ENCODE measurements at places on chromosomes 5 and 9.

DNA sequence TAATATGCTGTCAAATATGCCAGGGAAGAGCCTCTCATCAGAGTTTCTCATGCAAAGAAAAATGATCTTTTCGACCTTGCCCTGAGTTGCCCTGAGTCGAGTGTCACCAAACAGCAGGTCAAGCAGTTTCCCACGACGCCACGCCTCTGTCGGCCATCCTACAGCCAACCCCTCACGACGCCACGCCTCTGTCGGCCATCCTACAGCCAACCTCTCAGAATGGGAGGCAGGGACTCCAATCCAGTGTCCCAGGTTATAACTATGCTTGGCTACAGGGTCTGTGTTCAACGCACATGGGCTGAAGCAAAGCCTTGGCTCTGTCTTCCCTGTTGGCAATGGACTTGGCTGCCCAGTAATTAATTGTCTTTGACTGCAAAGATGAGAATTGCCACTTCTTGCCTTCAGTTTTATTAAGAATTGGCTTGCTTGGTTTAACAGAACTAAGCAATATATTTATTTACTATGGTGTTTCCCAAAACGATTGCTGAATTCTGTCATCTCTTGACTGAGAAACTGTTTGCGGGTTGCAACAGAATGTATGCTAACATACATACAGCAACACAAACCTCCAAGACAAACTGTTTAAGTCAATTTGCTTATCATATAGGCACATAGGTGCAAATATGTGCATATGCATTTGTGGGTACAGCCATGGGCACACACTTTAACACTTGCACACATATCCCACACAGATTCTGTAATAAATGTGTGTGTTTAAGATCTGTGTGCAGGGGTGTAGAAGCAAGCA is 352.9 kb downstream of the GLIS3 start:
- DNase-seq, result no peak

- no peak for DNase-seq
These were observed 15.8 kb upstream of the GLIPR2 start for GRCh38 chr9:36120705-36121104.

DNA sequence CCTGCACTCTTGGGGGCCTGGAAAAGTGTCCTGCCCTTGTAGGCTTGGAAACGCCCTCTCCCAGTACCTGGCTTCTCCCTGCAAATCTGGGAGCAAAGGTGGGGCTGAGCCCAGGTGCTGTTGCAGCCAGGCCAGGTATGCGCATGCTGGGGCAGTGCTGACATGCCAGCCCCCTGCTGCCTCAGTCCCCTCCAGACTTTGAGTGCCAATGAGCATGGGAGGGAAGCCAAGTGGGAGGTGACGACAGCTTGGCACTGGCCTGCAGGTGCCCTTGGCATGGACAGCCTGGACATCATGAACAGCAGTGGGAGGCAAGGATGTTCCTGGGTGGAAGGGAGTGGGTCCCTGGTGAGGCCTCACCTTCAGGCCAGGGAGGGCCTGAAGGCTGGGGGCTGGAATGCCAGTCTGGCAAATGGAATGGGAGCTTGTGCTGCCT is 1494.4 kb upstream of the NUDT12 start:
- no peak for DNase-seq

DNA sequence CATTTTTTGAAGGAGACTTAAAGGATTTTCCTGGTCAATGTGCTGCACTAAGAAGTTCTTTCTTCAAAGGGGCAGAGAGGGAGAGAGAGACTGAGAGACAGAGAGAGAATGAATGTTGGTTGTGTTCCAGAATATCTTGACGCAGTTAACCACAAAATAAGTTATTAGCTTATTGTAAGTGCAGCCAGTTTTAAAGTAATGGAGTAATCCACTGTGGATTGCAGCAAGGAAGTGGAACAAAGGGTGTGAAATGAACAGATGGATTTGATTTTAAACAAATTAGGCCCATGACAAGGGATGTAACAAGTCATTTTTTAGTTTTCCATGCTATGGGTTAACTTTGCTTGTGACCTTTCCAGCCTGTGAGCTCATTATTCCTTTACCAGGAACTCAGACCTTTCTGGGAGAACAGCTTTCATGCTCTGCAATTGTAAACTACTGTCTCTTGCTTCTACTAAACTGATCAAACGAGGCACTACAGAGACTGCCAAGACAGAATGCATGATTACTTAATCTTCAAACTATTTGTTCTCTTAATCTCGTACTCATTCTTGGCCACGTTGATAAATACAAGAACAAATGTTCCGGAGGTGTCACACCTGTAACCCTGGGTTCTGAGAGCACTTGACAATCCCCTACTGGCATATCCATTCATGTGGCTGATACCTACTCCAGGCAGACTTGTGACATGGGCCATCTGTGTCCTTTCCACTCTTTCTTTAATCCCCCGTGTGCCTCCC is 131.1 kb downstream of the TLE1 start:
- DNase-seq, result no peak

DNA sequence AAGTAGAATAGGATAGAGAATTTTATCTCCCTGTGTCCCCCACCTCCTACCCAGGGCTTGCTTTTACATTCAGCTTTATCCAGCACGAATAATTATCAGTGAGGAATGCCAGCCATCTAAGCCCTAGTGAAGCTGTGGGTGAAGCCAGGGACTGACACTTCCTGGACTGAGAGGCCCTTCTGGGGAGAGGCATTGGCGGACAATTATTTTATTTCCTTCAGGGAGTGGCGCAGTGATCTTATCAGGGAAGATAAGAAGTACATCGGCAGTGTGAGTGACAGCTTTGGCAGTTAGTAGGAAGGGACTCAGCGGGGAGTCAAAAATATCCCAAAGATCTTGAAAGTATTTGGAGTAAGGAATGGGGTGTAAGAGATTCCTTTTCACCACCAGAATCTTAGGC is 34.9 kb upstream of the RPS23 start:
- DNase-seq, result no peak

DNA sequence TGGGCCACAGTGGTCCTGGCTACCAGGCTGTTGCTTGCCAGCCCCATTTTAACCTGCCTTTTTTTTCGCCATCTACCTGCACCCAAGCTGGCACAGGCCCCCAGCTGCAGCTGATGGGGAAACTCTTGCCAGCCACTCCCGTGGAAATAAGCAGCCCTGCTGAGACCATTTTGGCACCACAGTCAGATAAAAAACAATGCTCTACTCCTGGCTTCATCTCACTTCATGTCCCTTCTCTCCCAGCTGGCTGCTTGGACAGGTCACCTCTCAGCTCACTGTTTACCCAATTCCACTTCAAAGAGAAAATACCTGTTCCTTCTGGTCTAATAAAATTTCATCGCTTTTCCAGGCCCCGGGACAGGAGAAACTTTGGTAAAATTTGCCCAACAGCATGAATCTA is 322.6 kb upstream of the SLC30A5 start:
- DNase-seq, result no peak

GRCh38 chr9:1042466-1042865 is 7.7 kb upstream of the DMRT2 start:
- DNase-seq, result peak; percentile 13

DNA sequence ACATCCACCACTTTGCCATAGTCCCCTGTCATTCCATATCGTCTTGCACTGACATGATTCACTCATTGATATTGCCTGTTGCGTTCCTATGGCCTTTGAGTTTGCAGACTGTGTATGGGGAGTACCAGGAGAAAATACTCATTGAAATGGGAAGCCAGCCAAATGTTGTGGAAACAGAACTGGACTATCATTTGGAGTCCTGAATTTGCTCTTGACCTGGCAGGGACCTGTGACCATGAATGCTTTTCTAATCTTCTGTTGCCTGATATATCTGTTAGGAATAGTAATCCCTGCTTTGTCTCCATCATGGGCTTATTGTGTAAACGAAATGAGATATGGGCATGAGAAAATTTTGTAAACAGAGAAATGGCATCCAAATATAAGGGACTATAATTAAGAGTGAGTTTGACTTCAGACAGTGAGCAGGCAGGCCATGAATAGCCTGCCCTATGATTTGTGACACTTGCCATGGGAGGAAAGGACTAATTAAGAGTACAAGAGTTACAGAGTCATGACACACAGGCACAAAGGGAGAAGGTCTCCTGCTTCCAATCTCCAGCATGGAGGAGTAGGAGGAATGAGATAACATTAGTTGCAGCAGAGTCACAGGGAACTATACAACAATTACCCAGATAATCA is 572.9 kb upstream of the SGCD start:
- DNase-seq, result no peak

GRCh38 chr5:125554355-125554754 is 807.9 kb upstream of the ZNF608 start:
- DNase-seq, result no peak

DNA sequence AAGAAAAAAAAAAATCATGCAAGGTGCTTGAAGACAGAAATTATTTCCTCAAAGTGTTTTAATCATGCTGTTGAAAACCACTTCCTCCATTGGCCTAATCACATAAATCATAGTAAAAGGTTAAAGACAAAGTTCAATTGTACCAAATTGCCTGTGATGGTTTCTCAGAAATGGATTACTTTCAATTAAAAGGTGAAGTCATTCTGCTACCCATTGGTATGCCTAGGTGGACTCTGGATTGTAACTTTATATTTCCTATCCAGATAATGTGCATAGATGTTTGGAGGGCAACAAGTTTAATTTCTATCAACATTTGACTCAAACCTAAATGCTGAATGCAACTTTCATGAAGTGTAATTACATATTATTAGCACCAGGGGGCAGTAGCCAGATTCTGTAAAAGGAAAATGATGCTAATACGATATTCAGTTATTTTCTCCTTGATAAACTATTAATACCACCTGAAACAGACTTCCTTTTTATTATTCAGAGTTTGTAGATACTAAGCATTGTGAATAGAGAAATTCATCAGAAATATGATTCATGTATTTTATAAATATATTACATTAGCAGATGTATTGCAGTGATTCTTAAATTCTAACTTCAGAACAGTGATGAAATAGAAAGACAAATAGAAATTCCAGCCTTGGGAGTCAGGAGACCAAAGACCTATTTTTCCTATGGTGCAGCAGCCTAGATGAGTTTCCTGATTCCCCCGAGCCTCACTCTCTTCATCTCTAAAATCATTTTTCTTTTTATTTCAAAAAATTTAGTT is 148.2 kb downstream of the CAAP1 start:
- DNase-seq, result peak; percentile 30

DNA sequence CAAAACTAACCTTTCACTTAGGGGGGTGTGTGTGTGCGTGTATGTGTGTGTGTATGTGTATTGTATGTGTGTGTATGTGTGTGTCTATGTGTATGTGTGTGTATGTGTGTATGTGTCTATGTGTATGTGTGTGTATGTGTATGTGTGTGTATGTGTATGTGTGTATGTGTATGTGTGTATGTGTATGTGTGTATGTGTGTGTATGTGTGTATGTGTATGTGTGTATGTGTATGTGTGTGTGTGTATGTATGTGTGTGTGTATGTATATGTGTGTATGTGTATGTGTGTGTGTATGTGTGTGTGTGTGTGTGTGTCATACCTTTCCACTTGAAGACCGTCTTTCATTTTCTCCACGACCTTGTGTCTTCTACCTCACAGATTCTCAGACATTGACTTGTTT is 20.8 kb upstream of the FLT4 start:
- DNase-seq, result no peak

DNA sequence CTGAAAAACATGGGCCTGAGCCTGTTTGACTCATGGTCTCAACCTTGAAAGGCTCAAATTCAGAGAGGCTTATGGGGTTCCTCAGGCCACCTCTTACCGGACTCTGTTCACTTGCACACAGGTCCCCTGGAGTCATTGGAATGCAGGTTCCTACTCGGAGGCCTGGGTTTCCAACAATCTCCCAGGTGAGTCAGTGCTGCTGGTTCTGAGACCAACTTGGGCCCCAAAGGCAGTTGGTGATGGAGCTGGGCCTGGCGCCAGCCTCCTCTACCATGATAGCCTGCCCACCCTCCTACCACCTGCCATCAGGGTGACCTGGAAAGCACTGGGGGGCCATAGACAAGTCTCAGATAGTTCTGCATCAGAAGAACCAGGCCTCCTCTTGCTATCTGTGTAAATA is 188.4 kb downstream of the RGS3 start:
- DNase-seq, result no peak

DNA sequence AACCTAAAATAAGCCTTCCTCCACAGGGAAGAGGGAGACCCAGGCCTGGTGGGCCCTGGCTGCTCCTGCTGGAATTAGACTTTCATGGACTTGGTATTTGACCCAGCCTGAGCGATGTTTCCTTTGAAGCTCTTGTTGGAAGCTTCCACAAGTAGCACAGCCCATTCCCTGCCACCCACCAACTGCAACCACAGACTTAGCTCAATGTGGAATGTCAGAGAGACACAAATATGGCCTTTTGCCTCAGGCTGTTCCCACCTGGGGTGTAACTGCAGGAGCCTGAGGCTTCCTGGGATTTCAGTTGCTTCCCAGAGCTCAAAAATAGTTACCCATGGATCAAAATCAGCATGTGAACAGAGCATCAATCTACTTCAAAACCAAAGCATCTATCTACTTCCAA is 70.3 kb upstream of the LHFPL2 start:
- no peak for DNase-seq

GRCh38 chr5:135240283-135240633 is 158.8 kb downstream of the MACROH2A1 start:
- no peak for DNase-seq

GRCh38 chr5:92800365-92800764 is 780.7 kb downstream of the NR2F1-AS1 start:
- no peak for DNase-seq
